Muscle of leg (tissue), 16 donors: ENCODE measurements at places on chromosomes 7 and 10. TPM values are rescaled to one million over a fixed set of nuclear protein-coding genes. Genes with fewer than 3 reads are reported as not detected.

The TMEM229A gene
- polyA plus RNA-seq = 0.08 TPM

The CCL26 gene
- 1.6 TPM for polyA plus RNA-seq

The HOXA13 gene
- 1.3 TPM for polyA plus RNA-seq

The SLC26A3 gene
- polyA plus RNA-seq = 0.08 TPM

The ITPRID1 gene
- polyA plus RNA-seq = 0.30 TPM

The CLEC5A gene
- 0.24 TPM for polyA plus RNA-seq

The MMP21 gene
- polyA plus RNA-seq = 0.20 TPM

The SFTPA1 gene
- 3.1 TPM for polyA plus RNA-seq

The CPA5 gene
- polyA plus RNA-seq = 3.8 TPM

The SP4 gene
- 6.3 TPM for polyA plus RNA-seq

The PAPOLB gene
- not detected for polyA plus RNA-seq

The PGAM2 gene
- polyA plus RNA-seq = 234 TPM

The IFIT1B gene
- 0.31 TPM for polyA plus RNA-seq

The TMEM26 gene
- 12.2 TPM for polyA plus RNA-seq

The GOLGA7B gene
- 0.10 TPM for polyA plus RNA-seq

The UPF2 gene
- polyA plus RNA-seq = 19.1 TPM

The CHAT gene
- polyA plus RNA-seq = not detected

The CABCOCO1 gene
- polyA plus RNA-seq = 0.27 TPM

The RBP3 gene
- polyA plus RNA-seq = 0.07 TPM

The PTPRE gene
- polyA plus RNA-seq = 5.4 TPM

The ATRNL1 gene
- 1.7 TPM for polyA plus RNA-seq

The CACNB2 gene
- 1.4 TPM for polyA plus RNA-seq

The VIPR2 gene
- 6.7 TPM for polyA plus RNA-seq

The LIPN gene
- not detected for polyA plus RNA-seq

The PPRC1 gene
- polyA plus RNA-seq = 34.8 TPM

The BHLHA15 gene
- 1.0 TPM for polyA plus RNA-seq

The ACSM6 gene
- polyA plus RNA-seq = not detected

The CUTC gene
- 17.5 TPM for polyA plus RNA-seq

The MCM10 gene
- polyA plus RNA-seq = 5.7 TPM

The MSMB gene
- not detected for polyA plus RNA-seq

The AQP1 gene
- 88.7 TPM for polyA plus RNA-seq

The VSTM4 gene
- polyA plus RNA-seq = 42.7 TPM

The GIMAP5 gene
- 9.3 TPM for polyA plus RNA-seq
